ENCODE measurements at places on chromosomes 7 and 10.

- no peak for DNase-seq
Observed at GRCh38 chr10:104120512-104120902, 1.5 kb upstream of the SFR1 start.

DNA sequence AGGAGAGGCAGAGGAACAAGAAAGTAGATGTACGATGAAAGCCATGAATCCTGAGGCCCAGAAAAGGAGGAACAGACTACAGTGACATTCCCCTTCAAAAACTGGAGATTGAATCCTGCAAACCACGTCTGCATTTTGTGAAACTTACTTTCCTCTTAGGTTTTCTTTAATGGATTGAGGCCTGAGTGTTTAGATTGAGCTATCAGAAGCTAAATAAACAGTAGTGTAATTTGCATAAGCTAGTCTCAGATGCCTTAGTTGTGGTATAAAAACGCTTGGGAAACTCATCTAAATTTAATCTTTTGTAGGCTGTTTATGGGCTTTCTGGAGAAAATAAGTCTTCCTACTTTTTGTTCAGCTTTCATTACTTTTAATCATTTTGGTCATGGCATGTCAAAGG is 94.8 kb upstream of the HDAC9 start:
- no peak for DNase-seq

- no peak for DNase-seq
Observed at GRCh38 chr7:47746468-47746867, 164.6 kb upstream of the TNS3 start.

DNA sequence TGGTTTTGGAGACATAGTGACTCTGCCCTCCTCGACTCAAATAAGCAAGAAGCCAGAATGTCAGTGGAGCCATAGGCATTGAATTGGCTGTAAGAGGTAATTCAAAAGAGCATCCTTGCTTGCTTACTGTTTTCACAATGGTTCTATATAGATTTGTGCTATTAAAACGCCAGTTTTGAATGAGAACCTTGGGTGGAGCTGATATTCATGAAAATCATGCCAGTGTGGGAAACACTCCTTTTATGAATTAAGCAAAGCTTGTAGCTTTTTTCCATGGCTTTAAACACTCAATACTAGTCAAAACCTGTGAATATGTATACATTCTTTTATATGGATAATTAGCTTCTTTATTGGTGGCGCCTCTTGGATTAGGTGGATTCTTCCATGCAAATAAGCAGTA is 252.5 kb downstream of the SLC25A13 start:
- no peak for DNase-seq

GRCh38 chr10:35388682-35389081 is 52.4 kb downstream of the CCNY start:
- no peak for DNase-seq

- no peak for DNase-seq
Observed at GRCh38 chr7:65972976-65973375, 9.0 kb downstream of the GUSB start.

DNA sequence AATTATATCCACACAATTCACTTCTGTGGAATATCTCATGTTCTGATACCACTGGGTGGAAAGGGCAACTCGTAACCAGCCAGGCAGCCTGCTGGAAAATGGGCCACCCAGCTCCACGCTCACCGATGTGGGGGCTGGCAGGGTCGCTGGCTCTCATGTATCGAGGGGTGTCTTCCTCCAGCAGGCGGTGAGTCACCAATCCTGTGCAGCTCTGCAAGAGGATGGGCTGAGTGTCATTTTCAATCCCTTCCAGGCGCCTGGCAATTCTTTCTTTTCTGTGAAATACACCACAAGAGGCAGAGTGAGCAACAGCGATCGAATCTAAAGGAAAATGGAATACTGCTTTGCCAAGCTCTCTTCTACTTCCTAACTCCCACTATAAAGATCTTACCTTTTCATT is 80.1 kb downstream of the SVIL start:
- DNase-seq, result no peak

DNA sequence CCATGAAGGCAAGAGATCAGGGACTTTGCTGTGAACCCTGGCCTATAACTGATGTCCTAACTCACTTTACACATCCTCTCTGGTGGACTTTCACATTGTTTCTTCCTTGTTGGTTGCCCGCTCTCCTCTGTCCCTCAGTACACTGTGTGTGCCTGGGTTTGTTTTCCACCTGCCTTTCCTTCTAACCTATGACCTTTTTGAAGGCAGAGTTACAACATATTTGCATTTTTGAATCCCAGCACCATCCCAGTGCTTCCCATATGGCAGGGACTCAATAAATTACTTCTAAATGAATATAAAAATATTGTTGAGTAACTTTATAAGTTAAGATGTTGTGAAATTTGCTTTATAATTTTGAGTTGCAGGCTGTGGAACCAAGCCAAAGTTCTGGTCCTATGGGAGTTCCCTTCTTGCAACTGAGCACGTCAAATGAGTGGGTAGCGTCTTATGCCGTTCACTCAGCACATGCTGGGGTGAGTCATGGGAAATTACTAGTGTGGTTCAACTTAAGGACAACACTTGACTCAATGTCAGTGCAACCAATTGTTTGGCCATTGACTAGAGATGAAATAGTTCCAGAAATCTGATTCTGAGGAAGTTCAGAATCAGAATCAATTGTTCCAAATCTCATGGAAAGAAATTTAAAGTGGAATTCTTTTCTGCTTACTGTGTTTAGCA is 250.9 kb downstream of the TWIST1 start:
- DNase-seq, result no peak

GRCh38 chr10:43108951-43109350 is 29.3 kb upstream of the CSGALNACT2 start:
- no peak for DNase-seq

DNA sequence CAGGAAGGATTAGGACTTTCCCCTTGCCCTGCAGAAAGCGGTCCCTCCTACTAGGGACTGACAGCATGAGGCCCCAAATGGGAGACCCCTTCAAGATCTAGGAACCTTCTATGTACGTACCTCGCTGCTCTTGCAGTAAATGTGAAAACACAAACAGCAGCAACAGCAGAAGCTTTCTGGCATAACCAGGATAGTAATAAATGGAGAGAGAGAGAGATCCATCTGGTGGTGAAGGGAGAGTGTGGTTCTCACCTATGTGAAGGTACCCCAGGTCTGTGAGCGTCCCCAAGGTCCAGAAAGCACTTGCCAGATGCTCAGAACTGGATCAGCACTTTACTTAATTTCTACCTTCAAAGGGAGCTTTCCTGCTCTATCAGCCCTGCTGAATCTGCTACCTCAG is 592.7 kb downstream of the PARD3 start:
- no peak for DNase-seq

DNA sequence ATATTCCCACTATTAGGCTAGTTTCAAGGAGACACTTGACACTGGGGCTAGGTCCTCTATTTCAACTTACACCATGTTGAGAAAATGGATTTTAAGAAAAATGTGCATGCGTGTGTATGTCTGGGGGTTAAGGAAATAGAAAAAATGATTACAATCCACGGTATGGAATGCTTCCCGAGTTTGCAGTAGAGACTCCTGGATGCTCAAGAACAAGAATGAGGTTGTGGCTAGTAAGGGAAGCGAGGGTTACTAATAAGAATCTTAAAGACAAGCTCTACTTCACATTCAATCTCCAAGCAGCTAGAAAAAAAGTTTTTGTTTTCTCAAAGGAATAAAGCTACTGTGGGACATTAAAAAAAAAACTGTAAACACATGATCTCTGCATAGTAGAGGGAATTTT is 54.7 kb downstream of the ANK3 start:
- DNase-seq, result no peak

GRCh38 chr10:132690401-132690800 is 95.5 kb downstream of the NKX6-2 start:
- DNase-seq, result no peak

DNA sequence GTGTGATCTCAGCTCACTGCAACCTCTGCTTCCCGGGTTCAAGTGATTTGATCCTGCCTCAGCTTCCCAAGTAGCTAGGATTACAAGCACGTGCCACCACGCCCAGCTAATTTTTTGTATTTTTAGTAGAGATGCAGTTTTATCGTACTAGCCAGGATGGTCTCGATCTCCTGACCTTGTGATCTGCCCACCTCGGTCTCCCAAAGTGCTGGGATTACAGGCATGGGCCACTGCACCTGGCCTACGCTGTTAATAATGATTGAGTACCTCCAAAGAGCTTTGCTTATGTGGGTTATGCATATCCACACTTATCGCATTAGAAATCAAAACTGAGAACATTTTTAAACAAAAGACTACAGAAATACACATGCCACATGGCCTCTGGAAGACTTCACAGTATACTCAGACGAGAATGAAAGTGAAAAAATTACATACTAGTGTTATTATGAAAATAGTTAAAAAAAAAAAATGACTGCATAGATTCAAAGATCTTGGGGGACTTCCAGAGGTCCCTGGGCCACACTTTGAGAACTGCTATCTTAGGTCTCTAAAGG is 25.4 kb downstream of the RPP38 start:
- DNase-seq, result no peak

DNA sequence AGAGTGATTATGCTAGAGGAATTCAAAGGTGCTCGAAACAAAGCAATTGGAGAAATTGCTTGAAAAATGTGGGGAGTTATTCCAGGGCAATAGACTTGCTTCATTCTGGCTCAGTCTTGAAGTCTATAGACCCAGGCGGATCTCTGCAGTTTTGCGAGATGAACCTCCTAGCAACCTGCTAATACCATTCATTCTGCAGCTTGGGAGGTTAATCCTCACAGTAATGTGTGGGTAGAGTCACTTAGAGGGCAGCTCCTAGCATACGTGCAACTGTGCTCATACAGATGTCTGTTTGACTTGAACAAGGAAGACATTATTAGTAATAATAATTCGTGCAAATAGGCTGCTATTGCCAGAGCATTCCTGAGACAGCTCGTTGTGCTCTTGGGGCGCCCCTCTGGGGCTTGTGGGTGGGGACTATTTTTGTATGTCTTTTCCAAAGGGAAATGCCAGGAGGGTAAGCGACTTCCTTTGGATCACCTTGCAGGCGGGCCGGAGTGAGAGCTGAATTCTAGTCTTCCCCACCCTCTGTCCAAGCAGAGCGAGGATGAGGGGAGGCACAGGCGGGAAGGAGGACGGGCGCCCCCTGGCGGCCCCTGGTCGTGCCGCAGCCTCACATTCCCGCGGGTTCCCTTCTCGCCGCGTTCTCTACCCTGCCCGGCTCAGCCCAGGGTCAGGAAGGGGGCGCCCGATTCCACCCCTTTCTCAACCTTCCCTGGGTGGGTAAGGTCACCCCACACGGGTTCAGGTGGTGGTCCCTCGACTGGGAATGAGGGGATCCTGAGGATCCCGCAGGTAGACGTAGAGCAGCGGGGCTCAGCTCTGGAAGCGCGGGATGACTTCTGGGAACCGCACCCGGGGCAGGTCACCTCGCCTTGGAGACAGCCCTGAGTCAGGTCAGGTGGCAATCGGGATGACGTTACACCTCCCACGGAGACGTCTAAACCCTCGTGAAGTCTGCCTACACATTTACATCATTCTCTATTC is 241.5 kb downstream of the PHTF2 start:
- no peak for DNase-seq

GRCh38 chr10:3622845-3623621 is 162.0 kb downstream of the KLF6 start:
- no peak for DNase-seq

DNA sequence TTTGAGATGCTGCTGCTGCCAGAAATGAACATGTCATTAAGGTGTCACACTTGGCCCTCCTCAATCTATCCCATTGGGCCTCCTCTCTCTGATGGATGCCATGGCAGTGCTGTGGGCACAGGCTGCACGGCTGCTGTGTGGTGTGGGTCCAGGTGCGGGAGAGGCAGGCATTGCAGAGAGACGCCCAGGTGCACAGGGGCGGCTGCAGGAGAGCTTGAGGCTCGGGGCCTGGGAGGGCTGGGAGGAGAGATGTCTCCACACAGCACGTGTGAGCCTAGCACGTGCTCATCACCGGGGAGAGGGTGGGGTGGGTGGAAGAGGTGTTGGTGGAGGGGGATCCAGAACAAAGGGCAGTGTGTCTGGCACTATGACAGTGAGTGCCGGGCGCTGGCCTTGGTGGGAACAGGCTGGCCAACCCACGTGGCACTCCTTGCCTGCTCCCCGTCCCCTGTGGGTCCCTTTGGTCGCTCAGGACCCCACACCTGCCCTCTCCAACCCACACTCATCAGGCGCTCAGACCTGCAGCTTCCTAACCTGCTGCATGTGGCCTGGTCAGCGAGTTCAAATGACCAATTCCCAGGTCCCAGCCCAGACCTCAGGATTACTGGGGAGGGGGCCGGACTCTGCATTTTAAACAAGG is 39.9 kb upstream of the BNIP3 start:
- no peak for DNase-seq

GRCh38 chr10:28800144-28800543 is 122.8 kb downstream of the BAMBI start:
- no peak for DNase-seq

DNA sequence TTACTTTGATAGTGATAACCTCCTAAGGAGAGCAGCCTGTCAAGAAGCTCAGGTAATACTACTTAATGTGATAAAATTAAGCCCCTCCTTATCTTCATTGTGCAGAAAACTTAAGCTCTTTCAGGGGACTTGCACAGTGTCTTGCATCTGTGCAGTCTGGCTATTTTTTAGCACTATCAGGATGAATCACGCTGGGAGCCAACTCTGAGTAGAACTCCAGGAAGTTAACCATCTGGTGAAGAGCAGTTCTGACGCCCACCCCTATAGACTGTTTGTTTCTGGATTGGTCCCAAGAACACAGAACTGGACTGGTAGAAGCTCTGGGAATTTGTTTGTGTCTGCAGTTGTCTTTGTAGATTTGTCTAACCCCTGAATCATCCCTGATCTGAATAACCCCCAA is 41.9 kb downstream of the AGK start:
- no peak for DNase-seq

DNA sequence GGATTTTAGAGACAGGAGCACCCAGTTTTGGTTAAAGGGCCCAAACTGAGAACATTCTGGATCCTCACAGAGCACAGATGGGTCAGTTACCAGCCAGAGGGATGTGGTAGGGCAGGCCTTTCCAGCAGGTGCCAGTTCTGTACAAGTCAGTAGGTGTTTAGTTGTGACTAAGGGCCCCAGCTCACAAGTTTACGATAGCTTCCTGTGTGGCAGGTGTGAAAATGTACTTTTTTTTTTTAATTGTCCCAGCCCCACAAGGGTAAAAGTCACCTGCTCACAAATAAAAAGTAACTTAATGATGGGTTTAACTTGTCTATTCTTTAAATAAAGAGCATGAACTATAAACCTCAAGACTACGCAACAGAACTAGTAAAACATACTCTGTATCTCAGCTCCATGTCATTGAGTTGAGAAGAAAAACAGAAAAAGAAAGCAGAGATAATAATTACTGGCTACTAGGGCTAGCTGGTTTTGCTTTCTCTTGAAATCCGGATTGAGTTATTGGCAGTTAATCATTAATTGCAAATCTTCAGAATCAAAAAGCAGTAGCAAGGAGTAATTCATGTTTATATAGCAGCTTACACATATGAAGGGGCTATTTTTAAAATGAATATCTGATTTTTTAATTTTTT is 15.4 kb downstream of the NFE2L3 start:
- no peak for DNase-seq

GRCh38 chr7:6551016-6551511 is at the start of gene GRID2IP:
Gene GRID2IP, minus strand, starts transcription at chr7:6551461. Its CDS starts 25 bp downstream, at chr7:6551436.
- no peak for DNase-seq

Measured in NCI-H2029 treated with DMSO at 0.1 percent for 48 hours (cell line).